Kidney glomerular epithelial cell (primary cell): ENCODE measurements at places on chromosomes 13 and 19.

DNA sequence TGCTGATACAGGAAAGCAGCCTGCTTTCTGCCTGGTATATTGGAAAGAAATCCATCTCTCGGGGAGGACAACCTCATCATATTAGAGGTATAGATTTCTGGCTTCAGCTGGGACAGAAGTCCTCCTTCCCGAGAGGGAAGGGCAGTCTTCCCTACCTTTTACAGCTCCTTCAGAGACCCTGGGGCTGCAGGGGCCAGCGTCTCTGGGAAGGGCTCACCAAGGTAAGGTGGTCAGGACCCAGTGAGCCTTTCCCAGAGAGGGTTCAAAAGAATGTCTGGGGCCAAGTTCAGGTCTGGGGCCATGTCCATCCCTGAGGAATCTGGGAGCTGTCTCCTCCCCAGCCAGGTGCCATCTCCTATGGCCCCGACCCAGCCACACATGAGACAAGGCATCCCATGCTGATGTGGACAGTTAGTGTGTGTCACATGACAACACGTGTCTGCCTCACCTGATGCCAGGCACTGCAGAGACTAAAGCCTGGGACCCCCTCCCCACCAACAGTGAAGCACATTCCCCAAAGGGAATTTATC, 136.4 kb downstream of the URI1 start:
- DNase-seq: no peak

GRCh38 chr19:46624958-46625661, at the start of gene PTGIR:
Gene PTGIR, minus strand, starts transcription at chr19:46625089. Its CDS starts 864 bp downstream, at chr19:46624225.
- no peak for DNase-seq

GRCh38 chr19:6020166-6020882, 42.4 kb upstream of the RANBP3 start:
- no peak for DNase-seq

GRCh38 chr13:111493468-111493867, 173.0 kb downstream of the TEX29 start:
- no peak for DNase-seq

GRCh38 chr13:38376546-38376945, 26.9 kb downstream of the UFM1 start:
- no peak for DNase-seq

DNA sequence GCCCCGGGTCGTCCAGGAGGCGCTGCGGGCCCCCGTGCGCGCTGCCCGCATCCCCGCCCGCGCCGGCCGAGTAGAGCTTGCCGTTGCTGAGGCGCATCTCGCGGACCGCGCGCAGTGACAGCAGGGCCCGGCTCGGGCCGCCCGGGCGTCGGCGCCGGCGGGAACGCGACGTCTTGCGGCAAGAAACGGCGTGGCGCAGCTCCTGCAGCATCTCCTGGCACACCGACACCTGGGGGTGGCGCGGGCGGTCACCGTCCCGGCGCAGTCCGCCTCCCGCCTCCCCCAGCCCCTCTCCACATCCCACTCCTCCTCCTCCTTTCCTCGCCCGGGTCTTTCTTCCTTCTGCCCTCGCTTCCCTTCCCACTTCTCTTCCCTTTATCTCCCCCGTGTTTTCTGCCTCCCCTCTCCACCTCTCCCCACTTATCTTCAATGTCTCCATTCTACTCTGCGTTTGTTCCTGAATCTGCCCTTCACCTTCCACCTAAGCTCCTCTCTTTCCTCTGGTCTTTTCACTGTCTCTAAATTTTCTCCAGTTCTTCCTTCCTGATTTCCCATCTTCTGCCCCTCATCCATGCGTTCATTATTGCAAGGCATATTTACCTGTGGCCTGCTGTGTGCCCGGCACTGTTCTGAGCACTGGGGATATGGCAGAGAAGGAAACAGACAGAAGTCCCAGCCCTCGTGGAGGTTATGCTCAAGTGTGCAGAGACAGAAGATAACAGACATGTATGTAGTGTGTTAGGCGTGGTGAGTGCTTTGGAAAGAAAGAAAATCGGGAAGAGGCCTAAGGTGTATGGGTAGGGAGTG, 5.2 kb upstream of the ATP1A3 start:
- no peak for DNase-seq

- no peak for DNase-seq
These were observed 27.5 kb downstream of the SPRYD7 start for GRCh38 chr13:49908637-49909036.

DNA sequence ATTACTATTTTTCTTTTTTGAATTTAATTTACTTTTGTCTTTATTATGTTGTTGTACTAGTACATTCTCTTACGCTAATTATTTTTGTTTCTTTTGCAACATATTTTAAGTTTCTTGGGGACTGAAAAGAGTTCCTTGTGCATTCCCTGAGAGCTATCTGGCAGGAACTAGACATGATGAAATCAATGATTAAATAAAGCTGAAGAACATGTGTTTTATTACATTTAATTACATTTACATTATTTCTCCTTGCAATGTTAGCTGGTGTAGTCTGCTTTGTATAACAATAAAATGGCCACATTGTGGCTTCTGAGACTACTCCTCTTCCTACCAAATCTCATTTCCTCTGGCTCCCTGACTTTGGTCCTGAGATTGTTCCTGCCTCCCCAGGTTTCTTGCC, 244.9 kb downstream of the NDFIP2 start:
- DNase-seq: no peak

GRCh38 chr13:59689057-59689456, 474.7 kb downstream of the DIAPH3 start:
- DNase-seq: no peak

- DNase-seq: no peak
These were observed 44.9 kb downstream of the LATS2 start for GRCh38 chr13:21016487-21016886.

- DNase-seq: no peak
These were observed 85.7 kb downstream of the SHISA2 start for GRCh38 chr13:25966086-25966485.

GRCh38 chr13:106589716-106590115, 21.8 kb upstream of the ARGLU1 start:
- DNase-seq: no peak

DNA sequence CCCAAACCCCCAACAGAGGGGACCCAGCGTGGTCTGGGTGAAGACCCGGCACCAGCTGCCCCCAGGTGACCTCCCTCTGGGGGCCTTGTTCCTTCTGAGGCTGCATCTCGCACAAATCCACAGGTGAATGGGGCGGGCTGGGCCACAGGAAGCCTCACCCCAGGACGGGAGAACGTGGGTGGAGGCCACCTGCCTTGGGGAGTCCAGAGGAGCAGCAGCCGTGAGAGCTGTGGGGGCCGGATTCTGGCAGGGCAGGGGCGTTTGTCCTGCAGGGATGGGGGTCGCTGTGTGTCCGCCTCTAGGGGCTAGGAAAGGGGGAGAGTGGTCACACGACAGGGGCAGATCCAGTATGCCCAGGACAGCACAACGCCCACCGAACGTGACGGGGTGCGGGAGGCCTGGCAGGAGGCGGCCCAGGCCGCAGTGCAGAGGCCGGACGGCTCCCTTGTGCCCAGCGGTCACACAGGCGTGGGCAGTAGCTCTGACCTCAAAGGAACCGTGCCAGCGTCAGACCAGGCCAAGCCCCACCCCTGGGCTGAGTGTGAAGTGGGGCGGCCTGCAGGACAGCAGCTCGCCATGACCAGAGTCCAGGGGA, 6.7 kb downstream of the POLR2E start:
- no peak for DNase-seq

DNA sequence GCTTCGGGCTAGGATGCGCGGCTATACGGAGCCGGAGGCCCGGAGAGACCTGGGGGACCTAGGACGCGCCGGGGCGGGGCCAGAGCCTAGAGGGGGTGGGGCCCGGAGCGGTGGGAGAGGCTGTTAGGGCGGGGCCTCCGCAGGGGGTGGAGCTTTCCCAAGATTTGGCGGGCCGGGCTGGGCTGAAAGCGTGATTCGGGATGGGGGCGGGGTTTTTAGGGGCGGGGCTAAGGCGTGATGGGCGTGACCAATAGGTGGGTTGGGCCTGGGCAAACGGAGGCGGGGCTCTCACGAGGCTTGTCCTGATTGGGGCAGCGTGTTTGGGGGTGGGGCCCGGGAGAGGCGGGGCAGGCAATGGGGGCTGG, 439 bp downstream of the RAB11B start:
- DNase-seq: peak; percentile 64

DNA sequence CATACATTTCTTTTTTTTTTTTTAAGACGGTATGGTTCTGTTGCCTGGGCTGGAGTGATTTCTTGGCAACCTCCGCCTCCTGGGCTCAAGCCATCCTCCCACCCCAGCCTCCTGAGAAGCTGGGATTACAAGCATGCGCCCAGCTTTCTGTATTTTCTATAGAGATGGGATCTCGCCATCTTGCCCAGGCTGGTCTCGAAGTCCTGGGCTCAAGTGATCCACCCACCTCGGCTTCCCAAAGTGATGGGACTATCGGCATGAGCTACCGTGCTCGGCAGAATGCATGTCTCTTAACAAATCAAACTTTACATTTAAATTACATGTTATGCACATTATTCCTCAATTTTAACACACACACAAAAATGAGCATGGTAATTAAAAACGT, 1.2 kb downstream of the NDUFA13 start:
- DNase-seq: no peak

- no peak for DNase-seq
These were observed 21.0 kb upstream of the SPRY2 start for GRCh38 chr13:80361883-80362327.

DNA sequence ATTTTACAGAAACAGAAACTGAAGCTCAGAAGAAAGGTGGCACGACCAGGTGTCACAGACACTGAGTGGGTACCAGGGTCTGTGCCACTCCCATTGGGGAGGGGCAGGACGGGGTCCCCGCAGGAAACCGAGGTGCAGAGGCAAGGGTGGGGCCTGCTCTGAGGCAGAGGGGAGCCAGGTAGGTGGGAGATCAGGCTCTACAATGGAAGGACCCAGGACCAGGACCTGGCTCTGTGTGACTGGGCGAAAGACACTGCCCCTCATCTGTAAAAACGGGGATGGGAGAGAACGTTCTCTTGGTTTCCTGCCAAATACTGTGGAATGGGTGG, 2.8 kb downstream of the PTGIR start:
- DNase-seq: no peak

- DNase-seq: no peak
These were observed 6.6 kb upstream of the TEX101 start for GRCh38 chr19:43408043-43408442.

- no peak for DNase-seq
These were observed 73.4 kb downstream of the PCDH9 start for GRCh38 chr13:67156723-67157060.

DNA sequence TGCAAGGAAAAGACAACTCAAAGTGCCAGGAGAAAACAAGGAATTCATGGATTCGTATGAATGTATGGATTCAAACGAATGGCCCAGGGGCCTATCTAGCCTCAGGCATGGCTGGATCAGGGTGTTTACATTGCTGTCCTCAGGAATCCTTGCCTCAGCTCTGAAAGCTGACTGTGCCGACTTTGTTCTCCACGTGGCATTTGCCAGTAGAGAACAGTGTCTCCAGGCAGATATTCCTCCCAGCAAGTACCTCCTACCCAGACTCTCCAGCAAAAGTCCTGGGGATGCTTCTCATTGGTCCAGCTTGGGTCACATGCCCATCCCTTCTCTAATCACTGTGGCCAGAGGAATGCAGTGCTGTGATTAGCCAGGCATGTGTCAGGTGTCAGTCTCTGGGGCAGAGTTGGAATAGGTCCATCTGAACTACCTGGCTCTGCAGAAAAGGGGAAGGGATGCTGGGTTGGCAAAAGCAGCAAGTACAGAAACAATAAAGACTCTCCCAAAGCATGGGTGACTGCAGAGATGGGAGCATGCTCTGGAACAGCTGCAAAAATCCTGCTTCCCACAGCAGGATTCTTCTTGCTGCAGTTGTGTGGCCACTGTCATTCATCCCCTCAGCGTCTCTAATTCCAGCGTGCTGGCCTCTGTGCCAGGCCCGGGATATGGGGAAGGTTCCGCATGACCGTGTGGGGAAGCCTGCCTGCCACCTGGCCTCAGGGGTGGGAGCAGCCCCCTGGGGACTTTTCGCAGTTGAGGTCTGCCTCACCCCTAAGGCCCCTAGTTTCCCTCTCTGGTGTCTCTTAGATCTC, 30.0 kb downstream of the CCNE1 start:
- DNase-seq: peak; percentile 42

- DNase-seq: no peak
These were observed 3.5 kb downstream of the C19orf33 start for GRCh38 chr19:38307597-38307996.

DNA sequence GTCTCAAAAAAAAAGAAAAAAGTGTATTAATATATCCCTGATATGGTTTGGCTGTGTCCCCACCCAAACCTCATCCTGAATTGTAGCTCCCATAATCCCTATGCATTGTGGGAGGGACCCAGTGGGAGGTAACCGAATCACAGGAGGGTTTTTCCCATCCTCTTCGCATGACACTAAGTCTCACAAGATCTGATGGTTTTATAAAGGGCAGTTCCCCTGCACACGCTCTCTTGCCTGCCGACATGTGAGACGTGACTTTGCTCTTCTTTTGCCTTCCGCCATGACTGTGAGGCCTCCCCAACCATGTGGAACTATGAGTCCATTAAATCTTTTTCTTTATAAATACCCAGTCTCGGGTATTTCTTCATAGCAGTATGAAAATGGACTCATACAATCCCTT, 17.7 kb downstream of the STK24 start:
- no peak for DNase-seq

DNA sequence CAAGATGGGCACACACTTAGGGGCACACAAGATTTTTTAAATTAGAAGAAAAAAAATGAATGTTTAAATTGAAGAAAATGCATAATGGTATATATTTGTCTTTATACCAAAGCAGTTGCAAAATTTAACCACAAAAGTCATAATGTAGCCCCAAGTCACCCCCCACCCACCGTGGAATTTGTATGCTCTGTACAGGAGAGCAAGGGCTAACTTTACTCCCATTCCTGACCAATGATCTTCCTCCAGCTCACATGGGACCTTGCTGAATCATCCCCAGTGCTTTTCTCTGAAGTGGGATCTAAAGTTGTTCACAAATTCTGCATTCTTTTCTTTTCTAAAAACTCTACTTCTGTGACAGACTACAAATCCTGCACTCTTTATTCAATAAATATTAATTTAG, 597.0 kb downstream of the UQCRFS1 start:
- DNase-seq: no peak

- no peak for DNase-seq
These were observed 9.3 kb upstream of the PEAK3 start for GRCh38 chr19:2291185-2291751.

- no peak for DNase-seq
These were observed 16.1 kb upstream of the SACS start for GRCh38 chr13:23449398-23450162.

- DNase-seq: no peak
These were observed 13.6 kb downstream of the C19orf25 start for GRCh38 chr19:1465191-1466016.

DNA sequence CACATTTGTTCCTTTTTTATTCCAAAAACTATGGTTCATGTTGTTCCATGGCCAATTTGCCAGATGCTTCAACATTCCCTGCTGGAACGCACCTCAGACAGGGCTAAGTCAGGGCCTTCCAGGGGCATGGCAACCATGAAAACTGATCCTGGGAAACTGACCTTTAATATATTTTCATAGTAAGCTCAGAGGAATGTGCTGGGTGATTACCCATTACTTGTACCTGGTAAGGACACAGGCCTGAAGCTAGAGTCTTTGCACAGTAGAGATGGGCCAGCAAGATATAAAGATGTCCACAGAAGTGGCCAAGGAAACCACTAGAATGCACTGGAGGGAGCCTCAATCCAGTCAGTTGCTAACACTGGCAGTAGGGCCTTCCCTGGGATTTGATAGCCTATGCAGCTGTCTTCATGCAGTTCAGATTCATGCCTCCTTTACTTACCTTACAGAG, 353.1 kb downstream of the ENOX1 start:
- DNase-seq: no peak
